ENCODE measurements at places on chromosomes 7 and 10. TPM values are rescaled to one million over a fixed set of nuclear protein-coding genes. Genes with fewer than 3 reads are reported as not detected.

GRCh38 chr10:10032991-10033390 lies 984.7 kb upstream of the CELF2 start:
- no peaks in the 10 kb centered on the region for H3K36me3 ChIP-seq
- H3K4me1 ChIP-seq = peaks cover 2% of the 10 kb centered on the region
- no peaks in the 10 kb centered on the region for H3K27me3 ChIP-seq
- no peak overlapping the region for H3K27ac ChIP-seq

DNA sequence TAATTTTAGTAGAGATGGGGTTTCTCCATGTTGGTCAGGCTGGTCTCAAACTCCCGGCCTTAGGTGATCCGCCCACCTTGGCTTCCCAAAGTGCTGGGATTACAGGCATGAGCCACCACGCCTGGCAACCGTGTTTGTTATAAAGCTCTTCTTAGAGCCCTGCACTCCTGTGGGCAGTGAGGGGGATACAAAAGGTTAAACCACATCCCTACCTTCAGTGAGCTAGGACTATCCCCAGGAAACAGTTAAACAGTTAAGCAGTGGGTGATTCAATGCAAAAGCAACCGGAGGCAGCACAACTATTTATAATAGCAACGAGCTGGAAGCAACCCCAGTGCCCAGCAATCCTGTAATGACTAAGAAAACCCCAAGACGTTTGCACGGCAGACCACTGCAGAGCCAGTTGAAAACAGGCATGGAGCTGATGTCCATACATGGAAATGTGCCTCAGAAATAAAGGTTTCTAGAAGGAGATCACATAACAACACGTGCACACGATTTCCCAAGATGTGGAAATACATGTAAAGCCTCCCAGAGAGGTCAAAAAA lies 107.2 kb upstream of the LYZL2 start:
- H3K27me3 ChIP-seq = no peaks in the 10 kb centered on the region
- H3K4me3 ChIP-seq = no peak overlapping the region
- H3K36me3 ChIP-seq = no peaks in the 10 kb centered on the region
- H3K4me1 ChIP-seq = no peaks in the 10 kb centered on the region

GRCh38 chr7:73623798-73624668 lies at the start of gene MLXIPL:
Gene MLXIPL, minus strand, starts transcription at chr7:73624522. Its CDS starts 30 bp downstream, at chr7:73624492.
- H3K4me1 ChIP-seq = peaks cover 5% of the 10 kb centered on the region
- H3K36me3 ChIP-seq = no peaks in the 10 kb centered on the region
- peak; percentile 80 for DNase-seq
- H3K27ac ChIP-seq = no peak within 1 kb of the TSS
- peak within 1 kb of the TSS; percentile 65 for H3K4me3 ChIP-seq

Gene OR6B1
- not detected for total RNA-seq

DNA sequence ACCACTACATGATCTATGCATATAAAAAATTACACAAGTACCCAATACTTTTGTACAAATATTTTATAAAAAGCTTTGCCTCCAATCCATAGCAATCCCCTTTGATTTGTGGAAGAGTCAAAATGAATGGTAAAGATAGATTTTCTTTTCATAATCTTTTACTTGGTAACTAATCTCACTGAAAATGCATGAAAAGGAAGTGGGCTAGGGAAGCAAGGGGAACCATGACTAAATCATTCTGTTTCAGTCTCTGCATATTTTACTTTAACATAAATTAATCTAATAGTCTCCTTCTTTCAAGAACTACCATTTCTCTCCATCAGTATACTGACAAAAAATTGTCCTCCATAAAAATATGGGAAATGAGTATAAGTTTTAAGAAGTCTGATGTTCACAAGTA lies 96.9 kb downstream of the TES start:
- DNase-seq = no peak
- H3K27me3 ChIP-seq = no peaks in the 10 kb centered on the region
- no peaks in the 10 kb centered on the region for H3K36me3 ChIP-seq
- H3K4me1 ChIP-seq = no peaks in the 10 kb centered on the region
- no peak overlapping the region for H3K27ac ChIP-seq
